ENCODE measurements at places on chromosomes 7 and 10.

- no peak for DNase-seq
Observed at GRCh38 chr10:94213980-94214379, 148.8 kb downstream of the NOC3L start.

DNA sequence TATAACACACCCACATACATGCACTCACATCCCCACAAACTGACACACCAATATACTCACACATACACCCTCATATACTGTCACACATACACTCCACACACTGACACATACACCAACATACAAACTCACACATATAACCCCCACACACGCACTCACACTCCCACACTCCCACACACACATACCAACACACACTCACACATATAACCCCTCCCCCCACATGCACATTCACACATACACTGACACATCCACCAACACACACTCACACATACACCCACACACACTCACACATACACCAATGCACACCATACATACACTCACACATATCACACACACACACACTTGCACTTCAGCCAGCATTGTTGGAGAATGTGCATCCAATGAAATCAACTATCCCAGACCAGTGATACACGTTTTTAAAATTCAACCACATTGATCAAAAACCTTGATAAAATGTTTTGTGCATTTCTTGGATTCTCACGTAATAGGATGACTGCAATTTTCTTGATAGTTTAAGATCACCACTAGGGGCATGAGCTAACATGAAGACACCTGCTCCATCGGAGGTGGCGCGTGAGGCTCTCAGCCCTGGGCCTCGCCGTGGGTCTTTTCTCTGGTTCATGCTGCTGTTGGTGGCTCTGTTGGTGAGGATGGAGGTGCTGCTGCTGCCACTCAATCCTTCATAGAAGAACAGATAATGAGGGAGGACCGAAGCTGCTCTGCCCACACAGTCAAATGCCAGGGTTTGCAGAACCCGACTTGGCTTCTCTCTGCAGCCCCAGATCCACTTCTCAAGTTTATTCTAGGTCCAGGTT is 32.1 kb upstream of the CHST15 start:
- DNase-seq = no peak

GRCh38 chr10:65306201-65306600 is 1619.6 kb upstream of the LRRTM3 start:
- DNase-seq = no peak

- DNase-seq = no peak
Observed at GRCh38 chr10:19003341-19003740, 45.3 kb upstream of the MALRD1 start.

DNA sequence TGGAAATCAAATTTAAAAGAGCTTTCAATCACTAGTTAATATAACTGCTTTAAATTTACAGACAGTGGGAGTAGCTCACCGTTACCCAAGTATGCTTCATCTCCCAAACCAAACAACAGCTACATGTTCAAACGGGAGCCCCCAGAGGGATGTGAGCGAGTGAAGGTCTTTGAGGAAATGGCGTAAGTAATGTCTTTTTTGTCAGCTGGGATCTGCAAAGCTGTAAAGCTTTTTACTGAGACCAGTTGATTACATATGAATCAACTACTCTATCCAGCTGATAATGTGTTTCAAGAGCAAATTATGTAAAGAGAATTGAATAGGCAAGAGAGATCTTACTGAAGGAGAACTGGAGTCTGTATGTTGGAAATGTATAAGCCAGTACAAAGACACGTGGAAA is 116.2 kb downstream of the GLCCI1 start:
- DNase-seq = no peak

DNA sequence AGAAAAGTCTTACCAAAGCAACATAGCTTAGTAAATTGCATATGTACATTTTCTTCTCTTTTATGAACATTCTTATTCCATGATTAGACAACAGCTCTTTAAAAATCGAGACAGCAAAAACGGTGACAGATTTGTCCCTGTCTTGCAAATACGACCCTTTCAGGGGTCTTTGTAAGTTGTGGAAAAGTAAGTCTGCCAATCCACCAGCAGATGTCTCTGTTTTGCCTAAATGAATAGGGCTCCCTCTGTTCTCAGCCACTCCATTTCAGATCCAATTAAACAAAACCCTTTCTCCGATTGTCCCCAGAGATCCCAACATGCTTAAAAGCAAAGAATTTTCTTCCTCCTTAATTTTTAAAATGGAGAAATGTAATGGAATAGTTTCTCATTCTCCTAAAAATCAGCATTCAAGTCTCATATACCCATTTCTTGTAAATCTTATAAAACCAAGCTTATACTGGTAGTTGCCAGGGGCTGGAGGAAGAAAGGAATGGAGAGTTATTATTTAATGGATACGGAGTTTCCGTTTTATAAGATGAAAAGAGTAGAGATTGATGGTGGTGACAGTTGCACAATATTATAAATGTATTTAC is 61.0 kb upstream of the NFE2L3 start:
- no peak for DNase-seq

GRCh38 chr10:7697426-7697825 is 5.7 kb upstream of the ITIH2 start:
- DNase-seq = no peak

DNA sequence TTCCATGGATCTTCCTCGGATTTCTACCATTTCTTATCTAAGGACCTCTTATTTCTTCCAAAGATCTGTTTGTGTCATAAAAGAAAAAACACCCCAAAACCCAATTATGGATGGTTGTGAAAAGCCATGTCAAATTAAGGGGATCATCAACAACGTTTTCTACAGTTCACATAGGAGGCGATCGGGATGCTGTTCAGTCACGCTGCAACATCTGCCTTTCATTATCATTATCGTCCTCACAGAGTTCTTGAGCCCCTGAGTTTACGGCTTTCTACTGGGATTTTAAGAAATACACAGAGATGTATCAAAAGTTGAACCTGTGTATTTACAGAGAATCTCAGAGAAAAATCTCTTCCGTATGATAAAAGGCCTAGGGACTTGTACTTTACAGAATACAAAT is 101.4 kb downstream of the GRM8 start:
- DNase-seq = no peak

GRCh38 chr7:31304446-31304845 is 36.1 kb downstream of the NEUROD6 start:
- DNase-seq = no peak

DNA sequence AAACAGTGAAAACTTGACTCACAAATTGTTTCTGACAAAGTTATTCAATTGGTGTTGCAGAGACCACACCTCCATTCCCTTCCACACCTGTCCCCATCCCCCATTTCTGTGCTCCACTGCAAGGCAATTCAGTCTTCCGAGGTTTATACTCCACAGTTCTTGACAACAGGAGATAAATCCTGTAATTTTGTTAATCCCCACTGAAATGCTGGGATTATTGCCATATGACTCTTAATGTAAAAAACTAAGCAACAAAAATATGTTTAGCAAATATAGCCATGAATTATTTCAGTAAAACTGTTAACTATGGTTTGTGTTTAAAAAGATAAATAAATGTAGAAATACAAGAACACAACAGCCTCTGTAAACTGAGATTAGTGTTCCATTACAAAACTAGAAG is 170.1 kb upstream of the SEMA3D start:
- DNase-seq = no peak

DNA sequence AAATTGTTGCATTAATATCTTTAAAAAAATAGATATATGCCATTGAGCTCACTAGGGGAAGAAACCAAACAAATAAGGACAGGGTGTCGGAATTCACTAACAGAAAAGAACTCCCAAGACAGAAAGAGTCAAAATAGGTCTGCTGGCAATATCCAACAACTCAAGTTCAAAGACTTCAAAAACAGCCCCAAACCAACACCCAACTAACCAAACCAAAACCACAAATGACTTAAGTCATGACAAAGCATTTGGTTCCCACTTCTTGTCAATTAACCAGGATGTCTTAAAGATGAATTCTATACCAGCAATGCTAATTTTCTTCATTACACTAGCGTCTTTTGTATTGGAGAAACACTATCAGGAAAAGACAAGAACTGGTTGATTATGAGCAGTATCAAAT is 249.0 kb upstream of the PLXNA4 start:
- no peak for DNase-seq

DNA sequence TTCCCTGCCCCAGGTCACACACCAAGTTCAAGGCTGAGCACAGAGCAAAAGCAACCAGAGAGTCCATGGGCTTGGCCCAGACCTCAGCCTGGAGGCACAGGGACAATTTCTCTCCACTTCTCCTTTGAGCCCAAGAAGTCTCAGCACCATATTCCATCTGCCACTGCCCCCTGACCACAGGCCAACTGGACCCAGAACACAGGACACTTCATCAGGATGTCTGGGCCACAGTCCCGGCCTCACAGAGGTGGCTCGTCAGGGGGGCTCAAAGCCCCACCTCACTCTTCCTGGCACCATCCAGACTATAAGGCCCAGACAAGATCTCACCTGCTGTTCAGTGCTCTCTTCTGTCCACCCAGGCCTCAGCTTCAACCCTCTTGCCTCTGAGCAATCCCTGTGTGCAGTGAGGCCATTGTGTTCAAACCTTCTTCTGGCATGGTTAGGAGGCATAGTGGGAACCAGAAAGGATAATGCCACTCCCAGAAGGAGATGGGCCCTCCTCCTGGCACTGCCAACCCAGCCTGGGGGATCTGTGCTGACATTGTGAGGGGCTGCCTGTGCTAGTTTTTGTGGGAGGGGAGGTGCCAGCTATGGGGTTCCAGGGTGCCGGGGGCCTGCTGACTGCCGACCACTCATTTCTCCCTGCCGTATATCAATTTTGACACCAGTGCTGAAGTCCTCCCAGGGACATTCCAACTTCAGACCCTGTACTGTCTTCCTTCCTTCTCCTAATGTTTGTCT is 49.7 kb upstream of the ANTXRL start:
- no peak for DNase-seq

DNA sequence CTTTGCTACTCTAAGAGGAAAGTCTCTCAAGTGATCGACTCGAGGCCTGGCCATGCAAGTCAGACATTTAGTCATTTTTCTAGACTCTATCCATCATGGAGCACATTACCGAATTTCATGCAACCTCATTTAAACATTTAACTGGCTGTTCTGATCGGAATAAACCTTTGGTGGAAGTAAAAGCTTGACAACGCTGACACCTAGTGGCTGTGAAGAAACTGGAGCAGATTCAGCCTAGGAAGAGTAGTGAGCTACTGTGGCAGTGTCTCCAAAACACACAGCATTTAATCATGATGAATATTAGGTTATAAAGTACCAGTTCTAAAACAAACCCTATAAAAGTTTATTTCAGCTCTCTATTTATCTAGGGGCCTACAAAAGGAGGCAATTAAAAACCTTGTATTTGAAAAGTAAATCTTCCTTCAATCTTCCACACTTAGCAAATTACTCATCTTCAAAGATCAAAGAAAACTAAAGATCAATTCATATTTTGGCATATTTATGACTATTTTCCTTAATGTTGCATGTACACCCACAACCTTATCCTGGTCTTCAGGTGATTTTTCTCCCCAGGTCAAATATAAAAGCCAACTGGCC is 175.0 kb downstream of the CTNNA3 start:
- DNase-seq = no peak

DNA sequence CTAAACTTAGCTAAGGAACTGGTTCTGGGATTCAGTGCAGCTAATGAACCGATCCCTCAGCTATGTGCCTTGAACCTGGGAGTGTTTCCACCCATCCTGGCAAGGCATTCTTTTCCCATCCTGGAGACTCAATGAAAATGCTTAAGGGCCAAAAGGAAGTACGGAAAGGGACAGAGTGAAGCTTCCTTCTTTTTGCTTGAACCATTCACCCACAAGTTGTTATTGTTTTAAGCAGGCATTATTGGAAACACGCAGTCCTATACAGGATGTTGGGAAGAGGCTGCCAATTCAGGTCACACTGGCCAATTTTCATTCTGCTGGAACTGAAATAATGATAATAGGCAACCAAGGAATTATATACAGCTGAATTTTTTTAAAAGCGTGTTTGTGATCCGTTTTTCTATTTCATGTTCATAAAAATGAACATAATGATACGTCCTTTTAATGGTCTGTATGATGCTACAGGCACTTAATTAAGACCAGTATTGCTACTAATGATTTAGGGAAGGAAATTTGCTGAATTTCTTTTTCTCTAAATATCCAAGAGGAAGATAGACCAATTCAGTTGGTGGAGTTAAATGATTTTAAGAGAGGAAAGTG is 57.8 kb upstream of the FZD1 start:
- DNase-seq = no peak

DNA sequence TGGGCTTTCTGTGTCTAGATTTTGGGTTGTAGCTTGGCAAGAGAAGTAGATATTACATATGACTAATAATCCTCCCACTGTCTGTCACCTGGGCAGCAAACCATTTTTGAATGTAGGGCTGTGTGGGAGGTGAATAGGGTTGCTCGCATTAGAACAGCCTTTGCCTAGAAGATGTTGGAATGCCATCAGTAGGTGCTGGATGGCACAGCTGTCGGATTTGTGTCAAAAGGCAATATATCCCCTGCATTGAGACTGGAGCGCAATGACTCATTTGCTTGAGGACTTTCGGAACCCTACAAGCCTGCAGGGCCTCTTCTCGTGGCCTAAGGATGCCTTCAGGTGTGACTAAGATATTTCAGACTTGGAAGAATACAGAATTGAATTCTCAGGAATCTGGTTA is 323.8 kb downstream of the GPR158 start:
- DNase-seq = no peak

GRCh38 chr7:138449580-138449979 is 10.5 kb upstream of the TRIM24 start:
- DNase-seq = no peak

- no peak for DNase-seq
Observed at GRCh38 chr10:3292636-3293035, 120.1 kb upstream of the PITRM1 start.

GRCh38 chr7:112573302-112574039 is 92.7 kb downstream of the LSMEM1 start:
- DNase-seq = no peak

DNA sequence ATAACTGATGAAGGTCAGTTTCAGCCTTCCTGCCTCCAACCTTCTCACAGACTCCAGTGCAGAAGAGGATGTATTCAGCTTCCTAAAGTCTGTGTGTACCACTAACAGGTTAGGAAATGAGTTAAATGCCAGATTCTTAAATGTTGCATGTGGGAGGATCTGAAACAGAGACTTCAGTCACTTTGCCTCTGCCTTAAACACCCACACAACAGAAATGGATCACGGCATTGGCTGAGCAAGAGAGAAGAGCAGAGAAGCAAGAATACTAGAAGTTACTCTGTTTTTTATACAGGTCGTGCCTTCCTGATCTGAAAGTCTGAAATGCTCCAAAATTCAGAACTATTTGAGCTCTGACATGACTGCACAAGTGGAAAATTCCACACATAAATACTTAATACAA is 98.9 kb upstream of the ARHGAP21 start:
- DNase-seq = no peak

DNA sequence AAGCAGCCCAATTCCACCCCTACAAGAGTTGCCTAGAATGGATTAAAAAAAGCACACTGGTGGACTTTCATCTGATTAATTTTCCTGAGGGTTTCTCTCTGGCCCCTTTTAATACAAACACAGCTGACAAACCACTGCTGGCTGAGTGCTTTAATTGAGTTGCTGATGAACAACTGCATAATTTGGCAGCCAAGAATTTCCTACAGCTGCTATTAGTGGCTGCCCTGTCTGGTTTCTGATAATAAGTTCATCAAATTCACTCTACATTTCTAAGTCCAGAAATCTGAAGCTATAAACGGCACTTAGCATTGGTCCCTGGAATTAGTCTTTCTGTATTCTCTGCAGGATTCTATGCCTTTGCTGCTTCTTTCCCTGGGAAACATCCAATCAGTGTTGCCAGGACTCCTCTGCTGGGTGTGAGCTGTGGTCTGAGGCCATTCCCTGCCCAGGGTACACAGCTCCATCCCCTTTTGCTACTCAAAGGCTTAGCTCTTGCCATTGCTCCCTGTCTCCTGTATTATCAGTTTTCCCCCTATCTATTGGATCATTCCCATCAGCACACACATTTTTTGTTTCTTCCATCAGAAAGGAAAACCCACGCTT is 110.6 kb downstream of the LSM5 start:
- no peak for DNase-seq

Data from memory B cell (primary cell).